ENCODE measurements at places on chromosomes 5 and 9. TPM values are rescaled to one million over a fixed set of nuclear protein-coding genes. Genes with fewer than 3 reads are reported as not detected.

DNA sequence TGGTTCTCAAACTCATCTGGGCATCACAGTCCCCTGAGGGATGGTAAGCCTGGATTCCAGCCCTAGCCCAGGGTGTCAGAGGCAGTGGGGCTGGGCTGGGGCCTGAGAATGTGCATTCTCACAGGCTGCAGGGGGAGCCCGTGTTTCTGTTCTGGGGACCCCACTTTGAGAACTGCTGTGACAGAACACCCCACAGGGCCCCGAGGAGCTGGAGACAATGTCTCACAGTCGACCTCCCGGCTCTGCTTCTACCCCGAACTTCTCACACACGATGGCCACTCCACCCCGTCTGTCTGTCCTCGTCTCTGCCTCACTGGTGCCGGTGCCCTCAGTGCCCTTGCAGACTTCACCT, 130.0 kb downstream of the CACNA1B start:
- no peak for DNase-seq

DNA sequence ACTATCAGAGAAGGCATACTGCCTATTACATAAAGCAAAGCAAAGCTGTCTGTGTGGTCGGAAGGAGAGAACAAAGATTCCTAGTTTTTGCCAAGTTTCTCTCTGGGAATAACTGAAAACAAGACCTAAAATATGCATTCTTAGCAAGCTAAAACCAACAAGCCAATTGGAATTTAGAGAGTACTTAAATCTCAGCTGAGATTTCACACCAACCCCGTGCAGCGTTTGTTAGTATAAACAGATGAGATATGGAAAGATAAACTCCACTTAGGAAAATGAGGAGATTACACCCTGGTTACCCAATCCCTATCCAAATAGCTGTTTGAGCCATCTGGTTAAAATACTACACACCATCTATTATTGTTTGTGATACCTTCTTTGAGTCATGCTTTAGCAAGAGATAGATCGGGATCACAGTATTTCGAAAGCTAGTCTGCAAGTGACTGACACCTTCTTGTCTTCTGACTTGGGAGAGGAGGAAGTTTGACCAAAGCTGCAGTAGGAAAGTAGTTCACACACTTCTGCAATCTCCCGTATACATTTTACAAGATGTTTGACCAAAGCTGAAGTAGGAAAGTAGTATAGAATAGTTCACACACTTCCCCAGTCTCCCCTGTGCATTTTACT, 18.2 kb downstream of the FAF2 start:
- no peak for DNase-seq

DNA sequence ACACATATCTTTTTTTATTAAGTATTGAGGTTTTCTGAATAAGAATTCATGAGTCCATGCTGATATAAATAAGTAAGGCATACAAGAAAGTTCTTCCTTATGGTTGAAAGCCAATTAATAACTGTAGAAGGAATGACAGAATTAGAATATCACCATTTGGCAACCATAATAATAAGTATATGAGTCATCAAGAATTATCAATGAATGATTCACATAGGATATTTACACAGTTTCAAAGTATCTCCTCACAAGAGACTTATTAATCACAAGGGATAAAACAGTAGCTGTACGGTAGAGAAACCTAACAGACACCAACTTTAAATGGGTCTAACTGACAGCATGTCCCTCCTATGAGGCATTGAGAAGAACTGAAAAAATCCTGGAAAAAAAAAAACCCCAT, 161.6 kb downstream of the NR3C1 start:
- no peak for DNase-seq

GRCh38 chr5:94072116-94072515, 330.7 kb upstream of the POU5F2 start:
- DNase-seq: no peak

GRCh38 chr9:36479101-36479500, 79.0 kb upstream of the RNF38 start:
- DNase-seq: no peak

DNA sequence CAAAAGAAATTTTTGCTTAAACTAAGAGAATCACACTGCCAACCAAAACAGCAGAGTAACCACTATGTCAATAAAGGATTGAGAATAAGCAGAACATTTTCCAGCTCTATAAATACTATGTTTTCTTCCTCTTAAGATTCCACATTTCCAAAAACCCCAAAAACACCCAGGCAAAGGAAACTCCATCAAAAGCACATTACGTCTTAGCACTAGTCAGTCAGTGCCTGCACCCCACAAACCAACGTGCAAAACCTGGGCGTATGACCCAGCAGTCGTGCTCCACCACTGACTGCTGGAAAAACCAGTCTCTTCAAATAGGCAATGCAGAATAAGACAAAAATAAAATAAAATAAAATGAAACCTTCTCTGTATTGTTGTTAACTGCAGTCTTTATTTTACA, 85.3 kb downstream of the GNAQ start:
- no peak for DNase-seq

Gene FAM193B
- 28.1 TPM for total RNA-seq

Gene ACER2
- total RNA-seq: 1.7 TPM

DNA sequence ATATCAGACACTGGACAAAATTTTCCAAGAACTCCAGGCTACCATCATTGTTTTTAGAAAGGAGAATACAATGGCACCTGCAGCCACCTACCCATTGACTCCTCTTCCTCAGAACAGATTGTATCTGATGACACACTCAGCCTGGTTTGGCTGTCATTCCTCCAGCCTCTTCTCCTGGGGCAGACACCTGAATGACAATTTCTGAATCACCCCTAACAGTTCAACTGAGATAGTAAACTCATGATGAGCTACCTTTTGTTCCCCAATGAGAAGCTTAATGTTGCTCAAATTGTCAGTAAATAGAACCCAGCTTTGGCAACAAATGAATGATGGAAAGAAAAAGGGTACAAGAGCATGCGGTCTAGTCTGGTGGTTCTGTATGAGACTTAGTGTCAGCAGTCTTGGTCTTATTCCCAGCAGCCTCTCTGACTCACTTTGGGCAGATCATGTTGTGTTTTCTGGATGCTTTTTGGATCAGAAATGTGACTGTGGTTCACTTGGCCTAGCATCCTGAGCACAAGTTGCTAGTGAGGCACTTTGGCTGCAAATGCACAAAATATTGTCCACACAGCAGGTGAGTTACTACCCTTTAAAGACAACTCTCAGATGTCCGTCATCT, 78.3 kb downstream of the MAMDC2 start:
- DNase-seq: no peak

DNA sequence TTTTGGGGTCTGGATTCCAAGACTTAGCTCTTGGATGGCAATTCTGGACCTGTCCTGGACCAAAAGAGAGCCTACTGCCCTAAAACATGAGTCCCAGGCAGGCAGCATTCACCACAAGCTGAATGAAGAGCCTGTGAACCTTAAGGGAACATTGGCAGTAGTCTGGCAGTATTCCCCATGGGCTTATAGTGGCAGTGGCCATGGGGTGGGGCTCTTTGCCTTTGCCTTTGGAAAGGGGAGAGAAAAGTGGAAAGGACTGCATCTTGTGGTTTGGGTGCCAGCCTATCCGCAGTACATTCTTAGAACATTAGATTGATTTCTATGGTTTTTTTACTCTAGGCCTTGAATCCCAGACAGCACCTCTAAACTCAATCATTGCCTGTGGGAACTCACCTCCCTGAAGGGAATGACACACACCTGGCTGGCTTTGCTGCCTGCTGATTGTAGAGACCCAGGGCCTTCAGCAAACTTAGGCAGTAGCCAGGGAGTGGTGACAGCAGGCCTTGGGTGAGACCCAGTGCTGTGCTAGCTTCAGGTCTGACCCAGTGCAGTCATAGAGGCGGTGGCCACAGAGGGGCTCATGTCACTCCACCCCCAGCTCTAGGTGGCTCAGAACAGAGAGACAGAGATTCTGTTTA, 216.3 kb downstream of the CETN3 start:
- no peak for DNase-seq

Gene CD274
- total RNA-seq: 4.1 TPM

DNA sequence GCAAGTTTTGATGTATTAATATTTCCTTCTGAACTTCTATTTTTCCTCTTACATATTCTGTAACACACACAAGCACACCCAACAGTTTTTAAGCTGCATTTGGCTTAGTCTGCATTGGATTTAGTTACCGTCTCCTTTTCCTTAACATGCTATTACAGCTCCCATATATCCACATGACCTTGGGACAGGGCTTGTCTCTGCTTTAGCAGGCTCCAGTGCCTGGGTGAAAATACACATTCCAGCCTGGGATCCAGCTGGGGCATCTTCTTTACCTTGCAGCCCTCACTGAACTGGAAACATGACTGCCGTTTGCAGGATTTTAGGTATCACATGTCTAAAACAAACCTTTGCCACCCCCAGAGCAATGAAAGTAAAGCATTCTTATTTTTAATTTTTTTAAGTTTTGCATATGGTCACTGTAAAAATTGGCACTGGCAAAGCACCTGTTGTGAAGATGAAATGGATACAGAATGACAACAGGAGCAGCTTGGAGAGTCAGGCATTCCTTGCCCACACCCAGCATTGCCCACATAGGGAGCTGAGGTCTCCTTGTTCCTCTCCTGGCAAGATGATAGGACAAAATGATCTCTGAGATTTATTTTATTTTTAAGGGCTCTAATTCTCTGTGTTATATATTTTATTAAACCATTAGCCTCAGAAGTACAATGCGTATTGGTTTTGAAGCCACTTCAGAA, 4.0 kb downstream of the GADD45G start:
- no peak for DNase-seq

- DNase-seq: no peak
Observed at GRCh38 chr5:32072054-32072453, 102.1 kb downstream of the GOLPH3 start.

- peak; percentile 38 for DNase-seq
Observed at GRCh38 chr9:109063760-109064159, 50.5 kb upstream of the CTNNAL1 start.

- DNase-seq: no peak
Observed at GRCh38 chr9:136564379-136564988, 18.6 kb upstream of the NOTCH1 start.

- DNase-seq: peak; percentile 27
Observed at GRCh38 chr5:6803981-6804550, 90.8 kb downstream of the TENT4A start.

GRCh38 chr9:91301161-91301560, 60.6 kb downstream of the AUH start:
- no peak for DNase-seq

- no peak for DNase-seq
Observed at GRCh38 chr9:136119883-136120393, 1.3 kb upstream of the TMEM250 start.

DNA sequence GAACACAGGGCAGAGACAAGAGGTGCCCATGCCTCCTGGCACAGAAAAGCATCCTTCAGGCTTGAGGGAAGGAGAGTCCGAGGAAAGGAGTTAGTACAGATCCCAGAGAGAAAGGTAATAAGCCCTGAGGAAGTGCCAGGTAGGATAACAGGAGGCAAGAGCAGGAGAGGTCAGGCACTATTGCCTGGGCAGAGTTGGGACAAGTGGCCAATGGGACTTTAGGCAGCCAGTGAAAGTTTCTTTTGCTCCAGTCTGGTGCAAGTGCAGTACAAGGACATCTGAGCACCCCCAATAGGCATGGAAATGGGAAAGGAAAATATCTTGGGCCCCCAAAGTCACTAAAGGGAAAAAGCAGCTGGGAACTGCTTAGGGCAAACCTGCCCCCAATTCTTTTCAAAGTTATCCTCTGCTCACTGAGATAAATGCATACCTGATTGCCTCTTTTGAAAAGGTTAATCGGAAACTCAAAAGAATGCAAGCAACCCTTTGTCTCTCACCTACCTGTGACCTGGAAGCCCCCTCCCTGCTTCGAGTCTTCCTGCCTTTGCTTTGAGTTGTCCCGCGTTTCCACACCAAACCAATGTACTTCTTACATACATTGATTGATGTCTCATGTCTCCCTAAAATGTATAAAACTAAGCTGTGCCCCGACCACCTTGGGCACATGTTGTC, 46.5 kb downstream of the ELOVL7 start:
- DNase-seq: no peak

Gene PCDHA9
- total RNA-seq: 0.10 TPM

- DNase-seq: no peak
Observed at GRCh38 chr9:94896512-94896911, 170.0 kb downstream of the AOPEP start.

Gene HTR4
- not detected for total RNA-seq

Gene PCDHAC1
- 0.41 TPM for total RNA-seq

Gene RANBP17
- total RNA-seq: 27.9 TPM

GRCh38 chr5:142040285-142040684, 27.5 kb upstream of the GNPDA1 start:
- no peak for DNase-seq

DNA sequence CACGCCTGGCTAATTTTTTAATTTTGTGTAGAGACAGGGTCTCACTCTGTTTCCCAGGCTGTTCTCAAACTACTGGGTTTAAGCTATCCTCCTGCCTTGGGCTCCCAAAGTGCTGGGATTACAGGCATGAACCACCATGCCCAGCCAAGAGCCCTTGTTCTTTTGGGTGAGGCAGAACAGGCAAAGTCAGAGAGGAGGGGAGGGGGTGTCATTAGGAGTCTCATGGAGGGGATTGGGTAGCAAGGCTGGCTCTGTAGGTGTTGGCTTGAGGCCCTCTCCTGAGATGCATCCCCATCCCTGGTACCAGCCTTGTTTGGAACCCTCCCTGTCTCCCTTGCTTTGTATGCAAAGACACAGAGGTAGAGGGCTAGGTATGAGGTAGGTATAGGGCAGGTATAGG, 24.1 kb downstream of the GSN start:
- no peak for DNase-seq
